ENCODE measurements at places on chromosomes 3 and 15. TPM values are rescaled to one million over a fixed set of nuclear protein-coding genes. Genes with fewer than 3 reads are reported as not detected.

GHRL gene
- total RNA-seq, result not detected

ZNF621 gene
- total RNA-seq, result 23.7 TPM

OSTN gene
- total RNA-seq, result not detected

PPCDC gene
- total RNA-seq, result 14.7 TPM
